ENCODE measurements at places on chromosomes 6 and 20.

DNA sequence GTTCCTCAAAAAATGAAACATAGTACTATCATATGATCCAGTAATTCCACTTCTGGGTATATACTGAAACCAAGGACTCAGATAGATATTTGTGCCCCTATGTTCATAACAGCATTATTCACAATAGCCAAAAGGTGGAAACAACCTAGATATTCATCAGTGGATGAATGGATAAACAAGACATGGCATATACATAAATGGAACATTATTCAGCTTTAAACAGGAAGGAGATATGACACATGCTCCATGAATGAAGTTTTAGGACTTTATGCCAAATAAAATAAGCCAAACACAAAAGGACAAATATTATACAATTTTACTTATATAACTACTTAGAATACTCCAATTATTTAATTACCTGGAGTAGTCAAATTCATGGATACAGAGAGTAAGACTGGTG is 16.4 kb downstream of the PLCB1 start:
- no peak for DNase-seq

GRCh38 chr6:1497761-1498105 is 108.4 kb downstream of the FOXF2 start:
- DNase-seq: no peak

- DNase-seq: no peak
Measured at GRCh38 chr20:3156811-3157619, 2.6 kb downstream of the FASTKD5 start.

DNA sequence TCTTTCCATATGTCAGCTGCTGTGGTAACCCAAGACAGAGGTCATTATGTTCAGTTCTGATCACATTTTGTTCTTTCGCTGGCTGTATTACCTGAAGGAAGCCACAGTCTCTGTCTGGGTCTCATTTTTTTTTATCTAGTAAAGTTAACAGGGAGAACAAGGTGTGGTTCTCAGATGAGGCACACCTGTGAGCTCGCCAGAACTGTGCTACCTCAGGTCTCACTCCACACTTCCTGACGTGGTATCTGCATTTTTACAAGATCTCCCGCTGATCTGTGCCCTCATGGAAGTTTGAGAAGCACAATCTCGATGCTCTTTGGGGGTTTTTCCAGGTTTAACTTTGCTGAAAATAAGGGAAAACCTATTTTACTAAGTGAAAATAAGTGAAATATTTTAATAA is 169.5 kb upstream of the CENPW start:
- no peak for DNase-seq

GRCh38 chr6:158621694-158622544 is 22.6 kb downstream of the DYNLT1 start:
- no peak for DNase-seq

GRCh38 chr6:158131926-158132325 is 36.1 kb downstream of the SERAC1 start:
- no peak for DNase-seq

DNA sequence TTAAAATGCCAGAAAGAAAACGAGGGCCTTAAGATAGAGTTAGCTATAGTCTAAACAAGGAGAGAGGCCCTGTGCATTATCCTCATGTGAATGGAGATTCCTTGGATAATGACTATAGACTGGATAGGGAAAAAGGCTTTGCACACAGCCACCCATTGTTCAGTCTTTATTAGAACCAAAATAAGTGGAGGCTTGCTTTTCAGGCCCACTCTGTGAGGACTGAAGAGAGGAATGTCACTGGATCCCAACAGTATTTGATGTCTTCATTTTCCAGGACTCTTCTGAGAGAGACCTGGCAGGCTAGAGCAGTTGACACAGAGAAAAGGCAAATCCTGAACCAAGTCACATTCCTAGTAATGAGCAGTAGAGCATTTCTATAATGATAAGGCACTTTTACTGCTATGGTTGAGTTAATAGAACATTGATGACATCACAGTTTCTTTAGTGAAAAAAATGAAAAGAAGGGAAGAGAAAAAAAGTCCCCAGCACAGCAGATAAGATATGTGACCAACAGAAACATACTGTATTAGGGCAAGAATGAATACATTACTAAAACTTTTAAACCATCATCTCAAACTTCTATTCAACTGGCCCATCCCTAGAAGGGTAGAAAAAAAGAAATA is 315.1 kb downstream of the EPHA7 start:
- DNase-seq: no peak

Data from activated T-helper 9 cell treated with anti-CD3 and anti-CD28 coated beads, Interleukin-2, amount 50 U/mL, for 16 hours (primary cell).